ENCODE measurements at places on chromosomes 3 and 15.
A peak's percentile ranks its signal among the peaks of the same experiment; 100 is the strongest.

- no peak for DNase-seq
Measured at GRCh38 chr3:157167371-157168042, 7.6 kb upstream of the CCNL1 start.

DNA sequence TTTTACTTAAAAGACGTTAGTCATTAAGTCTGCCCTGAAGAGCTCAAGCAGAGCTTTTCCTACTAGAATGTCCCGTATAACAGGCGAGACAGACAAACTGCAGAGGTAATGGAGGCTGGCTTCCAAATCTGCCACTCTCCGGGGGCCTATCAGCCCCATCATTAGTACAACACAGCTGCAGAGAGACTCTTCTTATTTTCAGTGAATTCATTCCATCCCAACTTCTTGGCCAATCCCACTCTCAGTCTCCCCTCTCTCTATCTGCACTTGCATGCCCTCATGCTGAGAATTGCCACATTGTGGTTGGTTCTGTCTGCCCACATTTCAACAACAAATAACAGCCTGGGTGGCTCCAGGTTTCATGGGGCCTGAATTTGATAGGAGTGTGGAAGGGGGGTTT, 412.7 kb downstream of the ERC2 start:
- peak; percentile 13 for DNase-seq

- no peak for DNase-seq
Measured at GRCh38 chr3:111081008-111081545, 9.5 kb downstream of the NECTIN3 start.

DNA sequence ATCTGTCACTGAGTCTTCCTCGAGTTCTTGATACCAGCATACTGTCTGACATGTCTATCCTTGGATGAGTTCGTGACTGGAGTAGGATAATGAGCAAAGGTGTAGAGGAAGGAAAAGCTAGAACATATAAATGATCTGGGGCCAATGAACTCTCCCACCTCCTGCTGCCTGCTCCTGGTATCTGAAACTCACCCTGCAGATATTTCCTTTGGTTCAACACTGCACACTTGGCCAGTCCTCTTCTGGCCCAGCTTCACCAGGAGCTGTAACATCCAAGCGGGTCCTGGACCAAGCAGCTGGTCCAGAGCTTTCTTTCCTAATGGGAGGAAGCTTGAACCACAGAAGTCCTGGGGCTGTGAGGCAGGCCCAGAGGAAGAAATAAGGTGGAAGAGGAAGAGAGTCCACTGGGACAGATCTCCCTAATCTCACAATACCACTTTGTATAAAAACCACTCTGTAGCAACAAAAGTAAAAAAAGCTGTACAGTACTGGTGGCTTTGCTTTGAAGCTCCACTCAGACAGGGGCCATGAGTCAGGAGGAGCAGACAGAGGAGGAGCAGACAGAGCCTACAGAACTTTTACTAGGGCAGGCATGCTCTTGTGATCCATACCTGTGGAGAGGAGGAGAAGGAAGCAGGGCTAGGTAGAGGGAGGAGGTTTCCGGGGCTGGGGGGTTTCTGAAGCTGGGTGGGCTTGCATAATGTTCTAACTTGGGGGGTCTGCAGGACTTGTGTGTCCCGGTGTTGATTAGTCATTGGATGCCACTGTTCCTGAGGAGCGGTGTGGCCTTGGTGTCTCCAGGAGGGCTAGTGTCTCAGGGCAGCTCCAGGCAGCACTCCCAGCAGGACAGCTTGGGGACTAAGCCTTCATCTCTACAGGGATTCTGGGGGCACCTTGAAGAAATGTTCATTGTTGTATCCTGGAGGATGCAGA, 166.9 kb downstream of the ABHD5 start:
- no peak for DNase-seq

DNA sequence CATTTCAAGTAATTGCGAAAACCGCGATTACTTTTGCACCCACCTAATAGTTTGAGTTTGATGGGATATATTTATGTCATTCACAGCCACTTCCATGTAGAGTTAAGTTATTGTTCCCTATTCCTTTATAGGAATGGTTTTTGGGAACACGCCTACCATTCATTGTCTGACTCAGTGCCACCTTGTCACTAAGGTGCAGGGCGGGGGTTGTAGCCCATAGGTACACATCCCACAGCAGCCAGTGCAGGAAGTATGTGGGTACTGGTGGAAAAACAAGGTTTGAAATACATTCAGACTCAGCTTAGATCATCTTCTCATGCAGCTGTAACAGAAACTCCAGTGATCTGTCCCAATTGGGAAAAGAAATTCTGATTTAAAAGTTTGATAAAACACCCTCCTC, 48.2 kb upstream of the CFAP161 start:
- no peak for DNase-seq
